ENCODE measurements at places on chromosomes 3 and 15.

- no peak for DNase-seq
These were observed 26.2 kb downstream of the RBPMS2 start for GRCh38 chr15:64749167-64749566.

DNA sequence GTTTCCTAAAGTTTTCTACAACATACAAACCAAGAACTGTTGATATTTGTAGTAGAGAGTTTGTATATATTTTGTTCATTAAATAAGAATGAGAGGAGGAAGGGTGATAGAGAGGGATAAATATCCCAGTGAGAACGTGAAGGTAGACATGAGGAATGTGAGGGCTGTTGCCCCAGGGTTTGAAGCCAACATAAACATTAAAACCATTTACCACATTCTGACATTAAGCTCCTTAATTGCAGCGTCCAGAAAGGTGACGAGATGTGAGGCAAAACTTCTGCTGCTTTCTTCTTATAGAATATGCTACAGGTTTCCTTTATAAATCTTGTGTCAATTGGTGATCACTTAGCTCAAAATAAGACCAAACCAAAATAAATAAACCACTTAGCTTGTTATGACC lies 267.8 kb upstream of the CNTN4 start:
- DNase-seq, result no peak

DNA sequence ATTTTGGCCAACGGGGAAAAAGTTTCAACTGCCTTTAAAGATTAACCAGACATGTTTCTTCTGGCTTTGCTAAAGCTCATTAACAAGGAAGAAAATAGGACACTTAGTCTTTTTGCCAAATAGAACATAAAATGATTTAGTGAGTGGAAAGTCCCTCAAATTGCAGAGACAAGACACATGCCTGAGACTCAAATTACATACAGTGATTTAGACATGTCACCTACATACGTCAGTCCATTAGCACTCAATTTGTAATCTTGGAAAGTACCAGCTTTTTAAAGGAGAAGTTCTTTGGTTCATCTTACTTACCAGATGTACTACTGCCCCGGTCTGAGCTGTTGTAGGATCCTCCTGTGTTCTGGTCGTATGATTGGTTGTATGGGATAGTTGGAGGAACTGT lies 1134.2 kb downstream of the ROBO1 start:
- no peak for DNase-seq

GRCh38 chr3:156316076-156316475 lies 195.7 kb downstream of the KCNAB1 start:
- no peak for DNase-seq

DNA sequence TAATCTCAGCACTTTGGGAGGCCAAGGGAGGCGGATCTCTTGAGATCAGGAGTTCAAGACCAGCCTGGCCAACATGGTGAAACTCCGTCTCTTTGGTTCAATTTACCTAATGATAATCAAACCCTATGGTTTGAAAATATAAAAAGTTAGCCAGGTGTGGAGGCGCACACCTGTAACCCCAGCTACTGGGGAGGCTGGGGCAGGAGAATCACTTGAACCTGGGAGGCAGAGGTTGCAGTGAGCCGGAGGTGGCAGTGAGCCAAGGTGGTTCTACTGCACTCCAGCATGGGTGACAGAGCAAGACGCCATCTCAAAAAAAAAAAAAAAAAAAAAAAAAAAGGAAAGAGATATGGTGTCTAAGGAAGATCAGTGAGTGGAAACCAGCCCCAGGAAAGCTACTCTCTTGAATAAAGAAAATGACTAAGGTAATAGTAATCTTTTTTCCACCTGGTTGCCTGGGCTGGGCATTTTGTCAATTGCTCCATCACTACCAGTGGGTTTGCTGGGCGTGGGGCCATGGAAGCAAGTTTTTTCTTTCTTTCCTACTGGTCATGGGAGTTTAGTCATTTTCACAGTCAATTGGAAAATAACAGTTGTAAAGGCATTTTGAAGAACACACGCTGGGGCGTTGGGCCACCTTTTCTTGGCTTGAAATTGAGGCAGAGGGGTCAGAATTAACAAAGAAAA lies 387.6 kb upstream of the RGMA start:
- no peak for DNase-seq

DNA sequence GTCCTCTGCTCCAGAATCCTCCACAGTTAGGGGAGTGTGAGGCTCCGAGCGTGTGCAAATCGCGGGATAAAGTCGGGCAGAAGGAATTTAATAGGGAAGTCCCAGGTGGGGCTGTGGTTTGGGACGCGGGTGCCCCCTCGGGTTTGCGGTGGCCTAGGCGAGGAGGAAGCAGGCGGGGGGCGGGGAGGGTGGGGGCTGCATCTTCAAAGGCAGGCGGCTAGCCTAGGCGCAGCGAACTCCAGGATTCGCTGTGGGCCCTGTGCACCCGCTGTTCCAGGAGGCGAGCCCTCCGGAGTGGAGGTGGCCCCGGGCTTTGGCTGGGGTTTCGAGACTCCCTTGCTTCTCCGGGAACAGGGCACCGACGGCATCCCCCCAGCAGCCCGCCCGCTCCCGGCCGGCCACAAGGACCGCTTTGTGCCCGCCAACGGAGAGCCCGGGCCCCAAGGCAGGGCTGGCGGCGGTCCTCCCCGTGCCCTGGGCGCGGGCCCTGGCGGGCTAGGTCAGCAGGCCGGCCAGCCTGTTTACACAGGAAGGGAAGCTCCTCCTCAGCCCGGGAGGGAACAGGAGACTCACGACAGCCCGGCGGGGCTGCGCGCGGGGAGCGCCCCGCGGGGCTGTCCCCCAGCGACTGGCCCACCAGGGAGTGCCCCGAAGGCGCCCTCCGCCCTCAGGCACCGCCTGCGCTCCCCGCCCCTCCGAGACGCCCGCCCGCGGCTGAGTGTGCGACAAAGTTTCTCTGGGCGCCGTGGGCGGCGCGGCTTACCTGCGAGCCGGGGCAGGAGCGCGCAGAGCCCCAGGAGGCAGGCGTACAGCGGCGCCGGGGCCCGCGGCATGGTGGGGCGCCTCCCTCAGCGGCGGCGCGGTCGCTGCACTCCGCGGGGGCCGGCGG lies 753 bp downstream of the ITGB5 start:
- peak; percentile 29 for DNase-seq

Data from NCI-H226 (cell line).